Activated naive CD4-positive, alpha-beta T cell treated with Interleukin-2 at 50 U/mL for 16 hours (primary cell): ENCODE measurements at places on chromosomes 1 and 21.

DNA sequence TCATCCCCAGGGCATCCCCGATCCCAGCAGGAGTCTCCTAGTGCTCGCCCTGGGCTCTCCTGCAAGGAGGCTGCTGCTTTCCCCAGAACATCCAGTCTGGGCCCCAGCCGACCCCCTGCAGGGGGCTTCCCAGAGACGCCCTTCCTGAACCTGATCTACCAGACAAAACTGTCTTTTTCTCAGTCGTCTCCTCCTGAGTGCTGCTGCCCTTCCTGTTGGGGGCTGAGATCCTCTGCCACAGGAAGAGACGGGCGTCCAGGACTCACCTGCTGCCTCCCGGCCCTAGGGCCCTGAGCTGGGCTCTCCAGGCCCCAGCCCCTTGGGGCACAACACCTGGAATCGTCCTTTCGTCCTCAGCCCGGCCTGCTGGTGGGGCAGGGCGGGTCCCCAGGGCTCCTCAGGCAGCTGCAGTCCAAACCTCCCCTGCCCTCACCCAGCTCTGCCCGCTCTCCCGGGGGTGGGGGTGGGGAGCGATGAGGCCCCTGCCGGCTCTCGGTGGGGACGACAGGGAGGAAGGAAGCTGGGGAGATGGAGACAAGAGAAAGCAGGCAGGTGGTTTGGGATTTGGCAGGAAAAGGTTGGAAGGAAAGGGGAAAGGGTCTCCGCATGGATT, 36.9 kb downstream of the TP73 start:
- no peak for DNase-seq

DNA sequence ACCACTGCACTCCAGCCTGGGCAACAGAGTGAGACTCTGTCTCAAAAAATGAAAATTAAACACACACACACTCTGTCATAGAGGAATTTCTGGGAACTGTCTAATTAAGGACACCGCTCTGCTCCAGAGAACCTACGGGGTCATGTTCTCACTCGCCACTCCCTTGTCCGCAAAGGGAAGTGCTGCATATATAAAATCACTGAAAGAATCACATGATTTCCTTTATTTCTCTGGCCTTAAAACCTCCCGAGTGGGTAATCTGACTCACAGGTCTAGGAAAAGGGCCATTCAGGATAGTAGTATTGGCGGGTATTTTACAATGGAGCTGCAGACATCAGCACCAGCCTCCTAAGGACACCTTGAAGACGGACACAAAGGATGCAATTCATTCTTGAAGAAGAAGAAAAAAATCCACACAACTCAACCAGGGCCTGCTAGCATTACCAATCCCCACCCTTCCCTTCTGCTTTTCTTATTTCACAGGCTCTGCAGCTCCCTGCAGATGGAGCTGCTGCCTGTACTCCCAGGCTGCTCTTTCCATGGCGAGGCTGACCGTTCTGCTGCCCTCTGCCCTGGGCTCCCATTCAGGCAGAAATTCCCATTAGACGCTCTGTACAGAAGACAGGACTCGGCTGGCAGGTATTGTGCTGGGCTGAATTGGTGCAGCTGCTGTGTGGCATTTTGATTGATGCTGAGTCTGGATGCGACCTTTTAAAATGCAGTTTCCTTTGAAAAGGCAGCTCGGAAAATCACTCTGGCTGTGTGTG, 53.3 kb upstream of the FAM89A start:
- no peak for DNase-seq

- DNase-seq: no peak
Observed at GRCh38 chr1:108877348-108878159, 769 bp downstream of the GPSM2 start.

- peak; percentile 91 for DNase-seq
Observed at GRCh38 chr1:39691383-39692151, at the start of gene HPCAL4. HPCAL4 (minus strand) TSS chr1:39691433; CDS start chr1:39684603, 6,830 bp downstream.
